ENCODE measurements at places on chromosomes 5 and 9.

DNA sequence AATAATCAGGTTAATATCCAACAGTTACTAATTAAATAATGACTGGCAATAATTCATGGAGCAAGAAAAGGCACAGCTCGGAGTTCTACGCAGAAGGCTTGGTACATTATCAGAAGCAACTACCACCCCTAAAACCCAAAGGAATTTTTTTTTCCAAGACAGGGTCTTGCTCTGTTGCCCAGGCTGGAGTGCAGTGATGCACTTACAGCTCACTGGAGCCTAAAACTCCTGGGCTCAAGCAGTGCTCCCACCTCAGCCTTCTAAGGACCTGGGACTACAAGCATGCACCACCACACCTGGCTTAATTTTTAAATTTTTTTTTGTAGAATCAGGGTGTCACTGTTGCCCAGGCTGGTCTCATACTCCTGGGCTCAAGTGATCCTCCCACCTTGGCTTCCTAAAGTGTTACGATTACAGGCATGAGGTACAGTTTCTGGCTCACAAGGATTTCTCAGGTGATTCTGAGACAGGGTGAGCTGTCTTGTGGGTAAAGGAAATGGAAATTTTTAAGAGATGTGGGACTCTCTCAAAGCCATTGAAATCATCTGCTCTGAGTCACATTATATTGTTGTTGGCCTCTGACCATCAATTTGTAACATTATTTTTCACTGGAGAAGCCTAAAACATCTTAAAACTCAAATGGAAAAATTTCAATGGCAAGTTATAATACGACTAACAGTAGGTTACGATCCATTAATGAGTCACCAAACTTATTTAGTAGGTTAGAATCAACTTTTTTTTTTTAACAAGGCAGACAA lies 19.7 kb upstream of the HSDL2 start:
- peak; percentile 39 for DNase-seq

DNA sequence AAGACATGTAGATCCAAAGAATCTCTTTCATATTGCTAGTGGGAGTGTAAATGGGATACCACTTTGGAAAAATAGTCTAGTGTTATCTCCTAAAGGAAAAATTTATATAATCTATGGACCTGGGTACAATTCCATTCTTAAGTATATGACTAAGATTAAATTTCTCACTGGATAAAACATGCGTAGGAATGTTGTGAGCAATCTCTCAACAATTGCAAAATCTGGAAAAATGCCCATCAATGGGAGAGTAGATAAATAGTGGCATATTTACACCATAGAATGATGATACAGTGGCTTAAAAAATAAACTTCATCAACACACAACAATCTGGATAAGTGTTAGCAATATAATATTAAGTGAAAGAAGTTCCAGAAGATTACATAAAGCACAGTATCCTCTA lies 469.5 kb downstream of the MAN2A1 start:
- DNase-seq = peak; percentile 40

DNA sequence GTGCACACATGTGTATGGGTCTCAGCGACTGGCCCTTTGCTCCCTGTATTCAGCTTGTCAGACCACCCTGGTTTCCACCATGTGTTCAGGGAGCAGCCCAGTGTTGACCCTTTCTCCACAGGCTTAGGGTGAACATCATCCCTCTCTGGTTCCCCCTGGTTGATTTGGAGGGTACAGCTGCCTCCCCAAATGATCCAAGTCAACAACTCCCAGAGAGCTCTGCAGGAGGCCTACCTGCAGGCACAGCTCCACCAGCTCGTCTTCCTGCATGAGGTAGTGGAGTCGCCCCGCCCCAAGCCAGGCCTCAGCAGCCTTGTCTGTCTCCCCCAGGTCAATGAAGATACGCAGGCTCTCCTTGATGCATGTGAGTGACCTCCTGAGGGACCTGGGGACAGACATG lies 50.5 kb downstream of the SH3TC2 start:
- no peak for DNase-seq

DNA sequence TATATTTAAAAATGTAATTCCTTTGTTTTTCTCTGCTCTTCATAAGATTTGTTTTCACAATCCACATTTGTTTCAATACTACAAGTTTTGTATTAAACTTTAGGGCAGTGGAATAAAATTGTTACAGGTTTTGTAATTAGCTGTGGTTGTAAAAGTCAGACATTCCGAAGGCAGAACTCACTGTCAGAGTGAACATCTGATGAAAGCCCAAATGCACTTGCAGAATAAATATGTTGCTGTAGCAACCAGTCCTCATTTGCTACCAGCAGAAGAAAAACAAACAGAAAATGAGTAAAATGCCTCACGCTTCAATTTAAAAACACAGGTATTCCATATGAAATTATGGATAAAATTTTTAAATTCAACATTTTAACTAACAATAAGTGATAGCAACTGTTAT lies 740.1 kb upstream of the FAM174A start:
- DNase-seq = no peak

- DNase-seq = peak; percentile 80
Observed at GRCh38 chr5:93583768-93584595, 960 bp downstream of the NR2F1 start.

- no peak for DNase-seq
Observed at GRCh38 chr5:137190031-137190430, 309.1 kb downstream of the SPOCK1 start.

Measured in fibroblast of gingiva (primary cell).